ENCODE measurements at places on chromosomes 7 and 10.

GRCh38 chr7:139718859-139719258 lies 58.9 kb downstream of the HIPK2 start:
- no peak for DNase-seq

GRCh38 chr7:1290679-1291356 lies 58.1 kb downstream of the UNCX start:
- no peak for DNase-seq

DNA sequence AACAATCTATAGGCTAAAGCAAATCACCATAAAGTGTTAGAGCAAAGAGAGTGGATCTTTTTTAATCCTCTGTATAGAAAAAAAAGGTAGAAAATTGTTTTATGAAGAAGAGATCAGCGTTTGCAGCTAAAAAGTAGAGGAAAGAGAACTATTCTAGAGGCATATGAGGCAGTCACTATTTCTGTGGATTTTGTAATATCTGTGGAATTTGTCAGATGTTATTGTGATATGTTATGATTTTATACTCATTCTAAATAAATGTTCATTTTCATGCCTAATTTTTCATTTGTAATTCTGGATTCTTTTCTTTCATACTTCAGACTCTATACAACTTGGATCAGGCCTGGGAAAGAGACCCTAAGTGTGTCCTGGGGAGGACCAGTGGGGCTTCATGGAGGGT lies 295.0 kb upstream of the LYZL1 start:
- no peak for DNase-seq

DNA sequence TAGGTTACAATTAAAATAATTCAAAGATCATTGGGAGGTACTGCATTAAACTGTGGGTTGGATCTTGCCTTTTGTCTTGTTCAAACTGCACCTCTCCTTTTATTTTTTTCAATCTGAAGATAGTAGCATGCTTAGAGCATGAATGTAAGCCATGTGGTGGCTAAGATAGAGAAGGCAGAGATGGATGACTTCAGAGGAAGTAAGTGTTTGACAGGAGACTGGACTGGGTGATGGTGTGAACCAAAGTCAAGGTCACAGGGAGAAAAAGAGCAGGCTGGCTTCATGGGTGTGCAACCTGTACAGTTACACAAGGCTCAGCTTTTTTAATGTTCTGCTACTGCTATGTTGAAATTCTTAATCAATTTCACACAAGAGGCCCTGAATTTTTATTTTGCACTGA lies 85.6 kb downstream of the ZEB1 start:
- no peak for DNase-seq

DNA sequence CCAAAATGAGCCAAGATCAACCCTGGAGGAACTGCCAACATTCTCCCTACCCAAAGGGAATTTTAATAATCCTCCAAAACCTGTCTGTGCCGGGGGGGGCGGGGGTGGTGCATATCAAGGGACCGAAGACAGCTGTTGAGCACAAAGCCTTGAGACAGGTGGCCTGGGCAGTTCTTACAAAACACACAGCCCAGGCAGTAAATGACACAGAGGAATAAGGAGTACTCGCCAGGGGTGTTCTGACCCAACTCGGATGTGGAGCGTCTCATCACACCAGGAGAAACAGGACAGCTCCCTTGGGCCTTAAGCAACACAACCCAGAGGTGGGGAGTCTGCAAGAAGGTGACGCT lies 35.6 kb downstream of the PLAC9 start:
- no peak for DNase-seq

GRCh38 chr10:130495891-130496636 lies 359.9 kb downstream of the GLRX3 start:
- no peak for DNase-seq
